Osteoblast (primary cell): ENCODE measurements at places on chromosomes 4 and X.

DNA sequence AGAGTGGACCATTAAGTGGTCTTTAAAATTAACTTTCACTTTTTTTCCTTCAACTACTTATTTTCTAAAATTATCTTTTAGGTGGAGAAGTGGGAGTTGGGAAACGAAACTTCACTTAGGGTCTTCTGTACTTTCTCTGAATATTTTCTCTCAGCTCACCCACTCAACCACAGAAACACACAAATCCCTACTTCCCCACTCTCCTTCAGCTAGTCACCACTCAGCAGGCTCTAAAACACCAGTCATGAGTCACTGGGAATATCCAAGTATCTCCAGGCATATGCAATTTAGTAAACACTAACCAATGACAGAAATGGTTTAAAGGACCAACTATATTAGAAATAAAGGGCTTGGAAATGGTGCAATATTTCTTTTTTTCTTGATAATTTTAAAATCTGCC lies 153.0 kb upstream of the RPS6KA6 start:
- H3K4me1 ChIP-seq, result no peaks in the 10 kb centered on the region
- H3K4me3 ChIP-seq, result no peak overlapping the region
- no peaks in the 10 kb centered on the region for H3K36me3 ChIP-seq
- no peaks in the 10 kb centered on the region for H3K27me3 ChIP-seq

DNA sequence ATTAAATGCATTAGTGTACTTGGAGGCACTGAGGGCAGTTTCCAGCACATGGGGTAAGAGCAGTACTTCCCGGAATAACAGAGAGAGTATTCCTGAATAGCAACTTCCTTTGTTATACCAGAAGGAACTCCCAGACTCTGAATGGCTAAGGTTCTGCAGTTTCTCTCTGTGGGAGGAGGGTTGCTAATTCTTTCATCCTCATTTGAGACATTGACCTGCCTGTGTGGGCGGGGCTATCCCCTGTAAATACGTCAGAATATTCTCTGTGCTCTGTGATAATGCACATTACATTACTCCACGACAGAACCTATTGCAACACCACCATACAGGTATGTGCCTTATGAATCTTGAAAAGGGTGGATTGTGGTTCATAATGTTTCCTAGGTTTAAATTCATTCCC lies 52.7 kb downstream of the SPINK2 start:
- no peak overlapping the region for H3K27ac ChIP-seq
- DNase-seq, result no peak
- no peaks in the 10 kb centered on the region for H3K36me3 ChIP-seq
- H3K4me3 ChIP-seq, result no peak overlapping the region

- H3K36me3 ChIP-seq, result no peaks in the 10 kb centered on the region
- H3K27ac ChIP-seq, result no peak overlapping the region
- no peak for DNase-seq
- H3K27me3 ChIP-seq, result no peaks in the 10 kb centered on the region
Measured at GRCh38 chr4:182562350-182562749, 319.1 kb downstream of the TENM3 start.

GRCh38 chr4:15003401-15003890 lies 1.2 kb downstream of the CPEB2 start:
- H3K36me3 ChIP-seq, result peaks cover 15% of the 10 kb centered on the region
- H3K27ac ChIP-seq, result peak overlapping the region; percentile 99
- DNase-seq, result peak; percentile 88
- no peaks in the 10 kb centered on the region for H3K27me3 ChIP-seq
- peaks cover 33% of the 10 kb centered on the region for H3K4me1 ChIP-seq
- peak overlapping the region; percentile 99 for H3K4me3 ChIP-seq

DNA sequence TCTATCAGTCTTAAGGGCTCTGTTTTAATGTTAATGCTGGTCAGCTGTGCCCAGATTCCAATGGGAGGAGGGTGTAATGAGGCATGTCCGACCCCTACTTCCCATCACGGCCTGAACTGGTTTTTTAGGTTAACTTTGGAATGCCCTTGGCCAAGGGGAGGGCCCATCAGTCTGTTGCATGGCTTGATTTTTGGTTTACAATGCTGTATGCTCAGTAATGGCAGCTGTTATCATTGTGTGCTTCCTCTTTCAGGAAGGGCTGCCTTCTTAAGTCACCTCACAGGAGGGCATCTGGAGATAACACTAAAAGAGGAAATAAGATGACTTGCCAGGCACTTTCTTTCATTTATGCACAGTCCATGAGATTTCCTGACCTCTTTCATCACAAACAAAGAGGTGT lies 36.3 kb downstream of the ATXN3L start:
- H3K27me3 ChIP-seq, result no peaks in the 10 kb centered on the region
- no peaks in the 10 kb centered on the region for H3K36me3 ChIP-seq
- H3K4me1 ChIP-seq, result peaks cover 31% of the 10 kb centered on the region
- H3K27ac ChIP-seq, result peak overlapping the region; percentile 77

GRCh38 chr4:166239354-166239753 lies 366.3 kb downstream of the TLL1 start:
- H3K4me3 ChIP-seq, result no peak overlapping the region
- DNase-seq, result no peak
- no peaks in the 10 kb centered on the region for H3K4me1 ChIP-seq
- no peaks in the 10 kb centered on the region for H3K27me3 ChIP-seq

GRCh38 chrX:107561468-107562215 lies 66.7 kb upstream of the PRPS1 start:
- no peak overlapping the region for H3K4me3 ChIP-seq
- H3K4me1 ChIP-seq, result peaks cover 38% of the 10 kb centered on the region
- no peak for DNase-seq
- H3K27me3 ChIP-seq, result peaks cover 11% of the 10 kb centered on the region
- no peaks in the 10 kb centered on the region for H3K36me3 ChIP-seq
- H3K27ac ChIP-seq, result peak overlapping the region; percentile 83

DNA sequence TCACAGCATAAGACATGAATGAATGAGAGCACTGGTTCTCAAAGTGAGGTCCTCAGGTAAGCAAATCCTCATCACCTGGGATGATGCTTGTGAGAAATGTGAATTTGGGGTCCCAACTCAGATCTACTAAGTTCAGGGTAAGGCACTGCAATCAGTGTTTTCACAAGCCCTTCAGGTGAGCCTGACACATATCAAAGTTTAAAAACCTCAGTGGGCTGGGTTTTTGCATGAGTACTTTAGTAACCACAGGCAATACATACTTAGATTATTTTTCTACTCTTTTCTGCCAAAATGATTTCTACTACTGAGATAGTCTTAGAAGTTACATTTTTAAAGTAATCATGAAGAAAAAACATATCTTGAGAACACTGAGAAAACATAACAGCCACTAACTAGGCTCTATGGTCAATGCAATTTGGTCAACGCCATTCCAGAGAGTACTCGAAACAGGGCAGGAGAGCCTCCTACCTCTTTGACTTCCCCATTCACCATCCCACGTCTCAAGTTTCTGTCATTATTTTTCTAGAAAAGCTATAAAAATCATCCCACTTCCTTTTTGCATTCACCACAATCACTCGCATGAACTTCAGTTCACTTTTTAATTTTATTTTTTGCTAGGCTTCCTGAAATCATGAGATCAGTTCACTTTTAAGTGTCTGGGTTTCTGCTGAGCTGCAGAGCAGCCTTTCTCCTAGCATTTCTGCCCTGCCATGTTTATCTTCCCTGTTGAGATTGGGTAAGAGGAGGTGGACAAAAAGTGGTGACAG lies 73.8 kb downstream of the MFAP3L start:
- no peak for DNase-seq
- H3K27ac ChIP-seq, result no peak overlapping the region
- H3K36me3 ChIP-seq, result no peaks in the 10 kb centered on the region
- H3K4me3 ChIP-seq, result no peak overlapping the region
- H3K27me3 ChIP-seq, result no peaks in the 10 kb centered on the region

DNA sequence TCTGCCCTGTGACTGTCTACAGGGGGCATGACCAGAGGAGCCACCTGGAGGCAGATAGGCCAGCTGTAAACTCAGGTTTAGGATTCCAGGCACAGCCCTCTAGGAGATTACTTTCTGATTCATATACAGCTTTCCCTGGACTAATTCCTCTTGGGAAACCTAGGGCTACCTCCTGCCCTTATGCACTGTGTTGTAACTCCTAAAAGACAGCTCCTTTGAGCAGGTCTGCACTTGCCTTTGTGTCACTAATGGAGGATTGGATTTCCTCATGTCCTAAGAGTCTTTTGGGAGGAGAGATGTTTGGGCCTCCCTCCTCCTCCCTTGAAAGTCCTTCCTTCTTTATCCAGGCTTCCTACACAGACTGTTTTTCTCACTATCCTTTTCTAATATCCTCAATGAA lies 202.0 kb downstream of the PCDH19 start:
- no peak overlapping the region for H3K27ac ChIP-seq
- no peaks in the 10 kb centered on the region for H3K36me3 ChIP-seq
- H3K27me3 ChIP-seq, result no peaks in the 10 kb centered on the region
- H3K4me1 ChIP-seq, result no peaks in the 10 kb centered on the region
- DNase-seq, result no peak
